CD4-positive, alpha-beta T cell treated with Interleukin-15 for 4 hours (primary cell): ENCODE measurements at places on chromosomes 12 and 14.

DNA sequence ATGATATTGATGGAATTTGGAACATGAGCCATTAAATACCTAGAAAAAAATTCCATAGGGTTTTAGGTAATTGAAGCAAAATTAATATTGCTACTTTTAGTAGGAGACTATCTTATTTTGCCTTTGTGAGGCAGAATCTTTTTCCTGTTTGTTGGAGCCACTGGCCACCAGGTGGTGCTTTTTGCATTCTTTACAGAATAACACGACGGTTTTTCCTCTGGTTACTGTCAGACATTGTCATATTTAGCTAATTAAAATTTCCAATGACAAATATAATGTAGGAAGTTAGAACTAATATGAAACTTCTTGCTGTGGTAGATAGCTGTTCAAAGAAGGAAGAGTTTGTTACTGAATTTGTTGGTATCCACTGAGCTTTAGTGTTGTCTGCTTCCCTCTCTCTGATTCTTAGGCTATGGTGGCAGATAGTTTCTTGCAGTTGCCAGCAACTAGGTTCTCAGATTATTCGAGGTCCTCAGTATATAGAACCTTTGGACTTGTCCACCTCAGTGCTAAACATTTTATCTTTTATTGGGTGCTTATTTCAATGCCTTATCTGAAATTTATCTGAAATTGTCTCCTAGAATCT lies 25.7 kb downstream of the RAB21 start:
- peak; percentile 40 for DNase-seq

GRCh38 chr12:100494026-100494425 lies 20.4 kb downstream of the NR1H4 start:
- no peak for DNase-seq

GRCh38 chr12:107513636-107514400 lies 171.8 kb upstream of the PWP1 start:
- DNase-seq: no peak

GRCh38 chr12:68319988-68320623 lies 12.1 kb downstream of the MDM1 start:
- DNase-seq: no peak
